Activated CD4-positive, alpha-beta T cell treated with anti-CD3 and anti-CD28 coated beads, Interleukin-2, amount 10 ng/mL, durations not matched to agents 7 days and 5 days (primary cell): ENCODE measurements at places on chromosomes 2 and 18. TPM values are rescaled to one million over a fixed set of nuclear protein-coding genes. Genes with fewer than 3 reads are reported as not detected.

Gene UGT1A7
- total RNA-seq, result not detected

Gene ABI2
- 19.1 TPM for total RNA-seq

Gene MAP2
- not detected for total RNA-seq

- H3K27me3 ChIP-seq, result peaks cover 29% of the 10 kb centered on the region
- no peak overlapping the region for H3K27ac ChIP-seq
- H3K4me3 ChIP-seq, result no peak overlapping the region
- no peaks in the 10 kb centered on the region for H3K36me3 ChIP-seq
Observed at GRCh38 chr2:95700519-95700918, 108.7 kb downstream of the TRIM43 start.

Gene RABL2A
- total RNA-seq, result 17.9 TPM

DNA sequence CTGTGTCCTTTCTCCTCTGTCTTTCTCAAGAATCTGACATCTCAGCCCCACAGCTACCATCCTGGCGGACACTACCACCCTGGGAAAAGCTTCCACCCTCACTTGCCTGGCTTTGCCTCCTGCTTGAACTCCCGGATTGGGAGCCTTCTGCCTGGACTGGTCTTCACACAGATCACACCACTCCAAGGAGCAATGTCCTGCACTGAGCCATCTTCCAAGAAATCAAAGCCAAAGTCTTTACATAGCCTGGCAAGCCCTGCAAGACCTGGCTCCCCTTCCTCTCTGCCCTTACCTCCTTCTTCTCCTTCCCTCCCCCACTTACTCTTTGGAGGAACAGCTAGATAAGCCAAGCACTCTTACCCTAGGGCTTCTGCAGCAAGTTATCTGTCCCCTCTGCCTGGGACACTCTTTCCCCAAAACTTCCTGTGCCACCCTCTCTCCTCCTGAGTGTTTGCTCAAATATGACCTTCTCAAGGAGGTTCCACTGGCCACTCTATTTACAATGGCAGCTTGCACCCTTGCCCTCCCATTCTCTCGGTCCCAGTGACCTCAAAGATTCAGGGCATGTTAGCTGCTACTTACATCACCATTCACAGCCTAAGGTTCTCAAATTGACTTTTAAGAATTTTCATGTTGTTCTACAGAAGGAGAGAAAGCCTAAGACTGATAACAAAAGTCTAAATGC lies 9.7 kb downstream of the ATP8B1 start:
- H3K27me3 ChIP-seq, result peaks cover 12% of the 10 kb centered on the region
- H3K4me3 ChIP-seq, result no peak overlapping the region
- H3K36me3 ChIP-seq, result no peaks in the 10 kb centered on the region
- H3K27ac ChIP-seq, result no peak overlapping the region
- DNase-seq, result no peak

Gene PJVK
- 2.2 TPM for total RNA-seq

- H3K27ac ChIP-seq, result no peak overlapping the region
- H3K36me3 ChIP-seq, result no peaks in the 10 kb centered on the region
Observed at GRCh38 chr2:171271386-171271785, 110.7 kb upstream of the TLK1 start.

GRCh38 chr18:22547807-22548561 lies 130.3 kb upstream of the CTAGE1 start:
- DNase-seq, result no peak
- H3K4me1 ChIP-seq, result no peaks in the 10 kb centered on the region
- H3K27ac ChIP-seq, result no peak overlapping the region
- no peaks in the 10 kb centered on the region for H3K27me3 ChIP-seq
- H3K4me3 ChIP-seq, result no peak overlapping the region

GRCh38 chr2:49248506-49248905 lies 94.2 kb upstream of the FSHR start:
- no peaks in the 10 kb centered on the region for H3K27me3 ChIP-seq
- H3K27ac ChIP-seq, result no peak overlapping the region

Gene DCC
- not detected for total RNA-seq

GRCh38 chr18:69978732-69979715 lies 31.4 kb upstream of the CD226 start:
- no peak for DNase-seq
- no peak overlapping the region for H3K27ac ChIP-seq
- H3K4me3 ChIP-seq, result no peak overlapping the region
- no peaks in the 10 kb centered on the region for H3K27me3 ChIP-seq
- H3K36me3 ChIP-seq, result peaks cover 55% of the 10 kb centered on the region
- H3K4me1 ChIP-seq, result peaks cover 47% of the 10 kb centered on the region

DNA sequence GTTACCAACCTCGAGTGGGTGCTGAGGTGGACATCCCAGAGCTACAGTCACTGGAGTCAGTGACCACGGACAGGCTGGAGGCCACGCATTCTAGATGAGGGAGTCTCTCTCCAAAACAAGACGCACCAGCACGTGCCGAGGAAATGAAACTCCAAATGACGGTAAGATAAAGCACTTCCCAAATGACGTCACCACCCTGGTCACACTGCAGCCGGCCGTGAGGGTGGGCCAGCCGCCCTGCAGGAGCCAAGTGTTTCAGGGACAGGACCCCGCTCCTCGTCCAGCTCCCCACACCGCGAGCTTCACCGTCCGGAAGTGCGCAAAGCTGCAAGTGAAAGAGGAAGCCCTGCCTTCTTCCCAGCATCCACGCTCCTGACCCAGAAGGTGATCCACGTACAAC lies 99.4 kb downstream of the ZNF516 start:
- H3K36me3 ChIP-seq, result no peaks in the 10 kb centered on the region
- H3K4me1 ChIP-seq, result peaks cover 9% of the 10 kb centered on the region
- no peak overlapping the region for H3K27ac ChIP-seq
- DNase-seq, result no peak

- no peak overlapping the region for H3K4me3 ChIP-seq
- H3K27ac ChIP-seq, result no peak overlapping the region
- no peaks in the 10 kb centered on the region for H3K4me1 ChIP-seq
- no peak for DNase-seq
Observed at GRCh38 chr2:150450765-150451164, 36.7 kb downstream of the RND3 start.

- peak overlapping the region; percentile 87 for H3K4me3 ChIP-seq
- peak overlapping the region; percentile 97 for H3K27ac ChIP-seq
- H3K27me3 ChIP-seq, result peaks cover 3% of the 10 kb centered on the region
- H3K4me1 ChIP-seq, result peaks cover 36% of the 10 kb centered on the region
- DNase-seq, result peak; percentile 20
Observed at GRCh38 chr2:110678457-110679336, 834 bp upstream of the BUB1 start.

DNA sequence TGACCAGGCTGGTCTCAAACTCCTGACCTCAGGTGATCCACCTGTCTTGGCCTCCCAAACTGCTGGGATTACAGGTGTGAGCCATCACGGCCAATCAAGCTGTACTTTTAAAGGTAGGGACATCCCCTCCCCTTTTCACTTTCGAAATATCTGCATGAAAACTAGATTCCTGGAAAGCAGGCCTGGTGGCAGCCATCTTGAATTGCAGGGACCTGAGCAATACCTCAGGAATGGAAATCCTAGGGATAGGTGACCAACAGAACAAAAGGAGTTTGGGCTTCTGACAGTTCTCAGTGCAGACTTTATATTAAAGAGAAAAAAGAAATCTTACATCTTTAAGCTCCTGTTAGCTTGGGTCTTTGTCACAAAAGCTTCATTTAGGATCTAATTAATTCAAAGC lies 62.6 kb downstream of the KLF7 start:
- H3K4me3 ChIP-seq, result no peak overlapping the region
- no peaks in the 10 kb centered on the region for H3K27me3 ChIP-seq
- H3K27ac ChIP-seq, result no peak overlapping the region
- H3K36me3 ChIP-seq, result peaks cover 65% of the 10 kb centered on the region
- no peak for DNase-seq
- peaks cover 13% of the 10 kb centered on the region for H3K4me1 ChIP-seq

Gene EFR3B
- 0.06 TPM for total RNA-seq

DNA sequence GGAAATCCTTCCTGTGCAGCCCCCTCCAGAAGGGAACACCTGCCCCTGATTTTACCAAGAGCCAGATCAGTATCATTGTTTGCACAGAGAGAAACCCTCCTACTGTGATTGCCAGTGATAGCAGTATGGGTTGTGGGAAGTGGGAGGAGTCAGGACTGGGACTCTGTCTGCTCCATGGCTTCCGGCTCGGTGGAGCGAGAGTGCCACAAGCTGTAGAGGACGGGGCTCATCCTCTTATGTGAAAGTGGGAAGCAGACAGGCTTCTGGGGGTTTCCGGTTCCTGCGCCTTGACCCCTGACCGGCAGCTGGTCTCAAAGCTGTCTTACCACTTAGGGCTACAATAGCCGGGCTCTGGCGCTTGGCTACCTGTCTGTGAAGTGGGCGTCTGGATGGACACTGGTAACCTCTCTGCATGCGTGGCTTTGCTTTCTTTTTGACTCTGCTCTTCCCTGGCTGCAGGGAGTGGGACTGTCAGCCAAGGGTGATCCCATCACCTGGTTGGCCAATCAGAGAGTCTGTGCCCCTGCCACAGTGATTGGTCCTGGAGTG lies 79.7 kb downstream of the BCL2L11 start:
- DNase-seq, result no peak
- peaks cover 1% of the 10 kb centered on the region for H3K27me3 ChIP-seq
- H3K27ac ChIP-seq, result no peak overlapping the region
- no peaks in the 10 kb centered on the region for H3K36me3 ChIP-seq
- H3K4me1 ChIP-seq, result no peaks in the 10 kb centered on the region

Gene COL3A1
- total RNA-seq, result not detected

GRCh38 chr2:209371407-209371806 lies 52.4 kb upstream of the MAP2 start:
- H3K27me3 ChIP-seq, result no peaks in the 10 kb centered on the region
- no peaks in the 10 kb centered on the region for H3K36me3 ChIP-seq
- no peak overlapping the region for H3K4me3 ChIP-seq
- peaks cover 3% of the 10 kb centered on the region for H3K4me1 ChIP-seq
- no peak for DNase-seq

DNA sequence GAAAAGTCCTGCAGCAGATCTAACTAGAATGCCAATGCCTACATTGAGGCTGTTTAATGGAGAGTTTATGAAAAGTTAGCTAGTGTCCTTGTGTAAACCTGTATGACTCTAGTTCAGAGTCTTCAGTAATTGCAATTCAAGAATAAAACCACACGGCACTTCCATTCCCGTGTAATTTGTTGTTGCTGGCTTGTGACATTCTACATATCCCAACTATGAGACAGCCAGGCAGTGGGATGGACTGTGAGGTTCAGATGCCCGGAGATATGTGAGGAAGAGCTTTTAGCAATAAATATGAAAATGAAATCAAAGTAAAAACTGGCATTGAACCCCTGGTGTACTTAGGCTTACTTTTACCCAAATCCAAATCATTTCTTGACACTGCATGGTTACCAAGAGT lies 263.4 kb downstream of the NEDD4L start:
- H3K27me3 ChIP-seq, result peaks cover 13% of the 10 kb centered on the region
- H3K4me3 ChIP-seq, result no peak overlapping the region
- peaks cover 2% of the 10 kb centered on the region for H3K36me3 ChIP-seq
- no peak for DNase-seq
- H3K27ac ChIP-seq, result no peak overlapping the region

Gene PROKR1
- not detected for total RNA-seq

- H3K36me3 ChIP-seq, result no peaks in the 10 kb centered on the region
- H3K27ac ChIP-seq, result no peak overlapping the region
- DNase-seq, result no peak
- H3K4me3 ChIP-seq, result no peak overlapping the region
- H3K4me1 ChIP-seq, result peaks cover 3% of the 10 kb centered on the region
Observed at GRCh38 chr2:215900843-215901242, 112.5 kb downstream of the MREG start.

Gene CROCC2
- total RNA-seq, result not detected

Gene REEP1
- 0.20 TPM for total RNA-seq

DNA sequence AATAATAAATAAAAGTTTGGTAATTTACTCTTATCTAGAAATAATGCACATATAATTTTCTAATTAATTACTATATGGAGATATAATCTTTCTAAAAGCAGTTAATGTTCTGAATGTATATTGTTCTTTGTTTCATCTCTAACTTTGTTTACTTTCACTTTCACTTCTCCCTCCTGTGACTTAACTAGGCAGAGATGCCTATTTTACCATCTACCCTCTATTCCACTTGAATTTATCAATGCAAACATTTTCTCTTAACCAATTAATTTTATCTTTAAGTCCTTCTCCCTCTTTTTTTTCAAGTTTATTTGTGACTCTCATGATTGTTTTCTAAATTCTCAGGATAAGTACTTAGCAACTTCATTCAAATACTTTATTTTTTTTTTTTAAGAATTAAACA lies 55.1 kb upstream of the IL1RL1 start:
- H3K4me3 ChIP-seq, result no peak overlapping the region
- peaks cover 71% of the 10 kb centered on the region for H3K4me1 ChIP-seq
- H3K27ac ChIP-seq, result peak overlapping the region; percentile 92
- H3K36me3 ChIP-seq, result peaks cover 38% of the 10 kb centered on the region
- DNase-seq, result no peak
- H3K27me3 ChIP-seq, result no peaks in the 10 kb centered on the region

Gene PSTPIP2
- 9.7 TPM for total RNA-seq

Gene LAPTM4A
- total RNA-seq, result 52.1 TPM

Gene NYAP2
- not detected for total RNA-seq

- no peak overlapping the region for H3K4me3 ChIP-seq
- H3K27me3 ChIP-seq, result no peaks in the 10 kb centered on the region
- H3K36me3 ChIP-seq, result no peaks in the 10 kb centered on the region
- no peak for DNase-seq
Observed at GRCh38 chr18:48687346-48688042, 148.7 kb downstream of the CTIF start.

DNA sequence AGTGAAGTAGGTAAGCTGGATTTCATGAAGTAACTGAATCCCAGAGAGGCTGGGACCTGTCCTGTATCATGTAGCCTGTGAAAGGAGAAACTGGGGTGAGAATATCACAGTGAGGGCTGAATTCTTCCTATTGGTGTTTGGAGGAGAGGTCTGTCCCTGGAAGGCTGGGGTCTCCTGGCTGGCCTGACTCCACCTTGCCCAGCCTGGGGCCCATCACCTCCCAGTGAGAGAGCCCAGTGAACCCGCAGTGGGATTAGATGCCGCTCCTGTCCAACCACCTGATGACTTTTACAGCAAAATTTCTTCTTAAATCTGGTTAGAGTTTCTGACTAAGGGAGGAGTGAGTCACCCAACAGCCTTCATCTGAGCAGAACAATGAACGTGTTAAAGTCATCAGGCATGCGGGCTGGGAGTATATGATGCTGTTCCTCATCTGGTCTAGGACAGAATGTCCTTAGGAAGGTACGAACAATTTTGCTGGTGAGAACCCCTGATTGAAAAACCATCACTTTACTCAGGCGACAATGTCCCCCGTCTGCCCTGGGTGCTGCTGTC lies 152.9 kb downstream of the LPIN1 start:
- DNase-seq, result no peak
- H3K27me3 ChIP-seq, result no peaks in the 10 kb centered on the region
- no peak overlapping the region for H3K4me3 ChIP-seq
- no peaks in the 10 kb centered on the region for H3K36me3 ChIP-seq
- no peak overlapping the region for H3K27ac ChIP-seq
- no peaks in the 10 kb centered on the region for H3K4me1 ChIP-seq

Gene RANBP2
- 46.9 TPM for total RNA-seq

DNA sequence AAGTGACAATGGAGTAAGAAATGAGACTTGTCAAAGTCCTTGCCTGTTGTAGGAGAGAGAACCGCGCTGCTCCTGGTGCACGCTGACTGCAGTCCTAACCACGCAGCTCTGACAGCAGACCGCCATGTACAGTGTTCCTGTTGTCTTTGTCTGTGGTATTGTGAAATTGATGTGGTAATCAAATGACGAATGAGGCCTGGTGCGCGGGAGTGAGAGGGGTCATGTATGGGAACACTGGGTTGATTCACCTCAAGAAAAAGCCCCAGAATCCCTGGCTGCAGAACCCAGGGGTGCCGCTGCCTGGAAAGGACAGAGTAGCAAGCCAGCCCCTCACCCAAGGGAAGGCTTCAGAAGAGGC lies 64.0 kb downstream of the INPP4A start:
- peak; percentile 39 for DNase-seq
- peaks cover 84% of the 10 kb centered on the region for H3K4me1 ChIP-seq
- H3K4me3 ChIP-seq, result no peak overlapping the region
- H3K27ac ChIP-seq, result peak overlapping the region; percentile 76
- H3K27me3 ChIP-seq, result no peaks in the 10 kb centered on the region

Gene IGFBP2
- 10.3 TPM for total RNA-seq
